T1000 (cell line): ENCODE measurements at places on chromosomes 1 and 21.

GRCh38 chr1:52476943-52477342 lies 72.5 kb downstream of the PRPF38A start:
- DNase-seq, result no peak

DNA sequence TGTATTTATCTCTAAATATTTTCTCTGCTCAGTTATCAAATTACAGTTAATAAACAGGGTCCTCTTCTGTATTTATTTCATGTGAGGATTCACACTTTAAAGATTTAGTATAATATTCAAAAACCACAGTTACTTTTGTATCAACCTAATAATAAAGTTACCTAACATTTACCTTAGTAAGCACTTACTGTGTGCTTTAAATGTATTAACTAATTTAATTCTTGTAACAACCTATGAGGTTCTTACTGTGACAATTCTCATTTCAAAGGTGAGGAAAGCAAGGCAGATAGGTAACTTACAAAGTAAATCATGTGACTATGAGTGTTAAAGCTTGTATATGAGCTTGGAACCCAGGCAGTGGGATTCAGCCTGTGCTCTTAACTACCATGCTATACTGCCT lies 30.2 kb downstream of the DNAH14 start:
- DNase-seq, result no peak

DNA sequence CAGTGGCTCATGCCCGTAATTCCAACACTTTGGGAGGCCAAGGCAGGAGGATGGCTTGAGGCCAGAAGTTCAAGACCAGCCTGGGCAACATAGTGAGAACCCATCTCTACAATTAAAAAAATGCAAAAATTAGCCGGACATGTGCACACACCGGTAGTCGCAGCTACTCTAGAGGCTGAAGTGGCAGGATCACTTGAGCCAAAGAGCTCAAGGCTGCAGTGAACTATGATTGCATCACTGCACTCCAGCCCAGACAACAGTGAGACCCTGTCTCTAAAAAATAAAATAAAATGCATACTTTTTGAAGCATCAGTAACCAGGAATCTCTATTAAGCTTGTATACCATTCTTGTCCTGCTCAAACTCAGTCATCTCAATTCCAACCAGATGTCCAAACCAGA lies 27.2 kb upstream of the EEIG2 start:
- no peak for DNase-seq

DNA sequence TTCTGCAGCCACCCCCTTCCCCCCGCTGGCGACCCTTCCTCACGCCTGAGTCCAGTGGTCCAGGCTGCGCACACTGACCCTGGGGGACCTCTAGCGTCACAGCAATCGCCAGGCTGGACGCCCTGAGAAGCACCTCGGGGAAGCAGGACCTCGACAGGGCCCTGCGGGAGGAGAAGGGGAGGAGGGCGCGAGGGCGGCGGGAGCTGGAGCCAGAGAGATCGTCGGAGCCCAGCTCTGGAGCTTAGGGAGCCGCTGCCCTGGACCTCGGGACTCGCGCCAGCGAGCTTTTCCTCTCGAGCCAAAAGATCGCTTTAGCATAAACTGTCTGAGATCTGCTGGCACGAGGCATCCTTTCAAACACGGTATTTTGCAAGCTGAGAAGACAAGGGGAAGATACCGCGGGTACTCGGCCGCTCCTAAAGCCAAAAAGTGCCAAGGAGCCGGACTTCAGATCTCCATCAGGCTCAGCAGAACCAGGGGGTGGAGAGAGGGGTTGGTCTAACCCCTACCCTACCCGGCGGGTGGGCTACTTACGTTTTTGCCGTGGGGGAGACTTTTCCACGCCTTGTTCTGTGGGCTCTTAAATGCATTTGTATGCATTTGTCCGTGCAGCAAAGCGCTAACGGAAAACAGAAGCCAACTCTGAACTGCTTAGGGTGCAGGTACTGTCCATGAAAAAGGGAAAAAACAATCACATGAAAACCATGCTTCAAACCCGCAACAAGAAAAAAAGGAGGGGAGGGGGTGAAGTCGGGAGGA lies 586 bp downstream of the COL24A1 start:
- DNase-seq, result no peak

DNA sequence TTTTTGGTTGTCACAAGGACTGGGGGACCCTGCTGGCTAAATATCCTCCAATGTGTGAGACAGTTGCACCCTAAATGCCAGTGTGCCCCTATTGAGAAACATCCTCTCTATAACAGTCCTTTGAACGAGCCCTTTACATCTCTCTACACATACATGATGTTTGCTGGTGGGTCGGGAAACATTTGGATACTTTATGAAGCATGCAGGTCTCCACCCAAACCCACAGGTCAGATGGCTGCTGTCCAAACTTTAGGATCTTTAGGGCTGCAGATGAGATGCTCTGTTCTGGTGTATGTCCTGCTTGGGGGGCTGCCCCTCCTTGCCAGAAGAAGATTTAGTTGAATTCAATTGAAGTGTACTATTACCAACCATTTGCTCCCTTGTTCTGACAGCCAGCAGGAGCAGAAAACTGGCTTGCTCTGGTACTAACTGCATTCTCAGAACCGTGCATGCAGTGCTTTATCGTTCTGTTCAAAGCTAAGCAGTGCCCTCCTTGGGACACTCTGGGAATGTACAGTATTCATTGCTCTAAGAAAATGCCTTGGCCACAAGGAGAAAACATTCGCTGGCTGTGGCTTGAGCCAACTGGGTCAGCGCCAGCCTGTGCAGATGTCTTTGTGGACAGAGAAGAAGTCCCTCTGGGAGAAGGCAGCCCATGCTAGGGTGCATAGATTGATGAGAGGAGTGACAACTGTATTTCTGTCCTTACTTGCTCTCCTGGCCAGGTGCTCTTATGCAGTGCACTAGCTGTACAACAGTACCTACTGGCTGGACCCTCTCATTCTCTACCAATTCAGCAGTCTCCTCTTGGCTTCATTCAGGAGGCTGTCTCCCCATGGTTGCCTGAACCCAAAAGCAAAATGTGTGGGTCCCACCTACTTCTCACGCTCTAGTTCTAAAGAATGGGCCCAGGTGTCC lies 61.4 kb upstream of the DIRAS3 start:
- peak; percentile 47 for DNase-seq

DNA sequence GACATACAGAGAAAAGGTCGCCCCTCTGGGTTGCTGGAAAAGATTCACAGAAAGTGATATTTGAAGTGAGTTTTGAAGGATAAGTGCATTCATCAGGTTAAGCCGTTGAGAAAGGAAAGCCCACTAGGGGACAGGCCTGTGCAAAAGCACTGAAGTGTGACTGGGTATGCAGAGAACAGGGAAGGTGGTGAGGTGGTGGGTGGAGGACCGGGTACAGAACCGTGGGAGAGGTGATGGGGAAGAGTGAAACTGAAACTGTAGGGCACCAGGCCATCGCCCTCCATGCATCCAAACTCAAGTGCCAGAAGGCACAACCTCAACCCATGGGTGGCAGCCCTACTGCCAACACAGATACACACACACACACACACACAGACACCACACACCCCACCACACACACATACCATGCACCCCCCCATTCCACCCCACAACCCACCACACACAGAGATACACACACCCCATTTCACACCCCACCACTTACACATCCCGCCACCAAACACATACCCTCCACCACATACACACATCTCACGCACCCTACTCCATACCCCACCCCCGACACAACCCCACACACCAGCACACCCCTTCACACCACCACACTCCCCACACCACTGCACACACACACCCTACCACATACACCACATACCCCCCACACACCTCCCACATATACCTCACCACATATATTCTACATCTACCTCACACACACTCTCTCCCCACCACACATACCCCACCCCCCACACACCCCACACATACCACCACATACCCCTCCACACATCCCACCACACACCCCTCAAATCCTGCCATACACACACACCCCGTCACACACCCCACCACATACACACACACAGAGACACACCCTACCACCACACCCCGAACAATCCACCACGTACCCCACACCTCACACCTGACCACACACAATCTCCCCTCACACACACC lies 59.0 kb downstream of the TSEN15 start:
- no peak for DNase-seq

- no peak for DNase-seq
Measured at GRCh38 chr1:43853161-43853921, 80.3 kb upstream of the ARTN start.

GRCh38 chr1:19361611-19362147 lies 49.6 kb downstream of the SLC66A1 start:
- DNase-seq, result no peak

GRCh38 chr1:154998818-154999570 lies 3.6 kb upstream of the ZBTB7B start:
- peak; percentile 14 for DNase-seq

DNA sequence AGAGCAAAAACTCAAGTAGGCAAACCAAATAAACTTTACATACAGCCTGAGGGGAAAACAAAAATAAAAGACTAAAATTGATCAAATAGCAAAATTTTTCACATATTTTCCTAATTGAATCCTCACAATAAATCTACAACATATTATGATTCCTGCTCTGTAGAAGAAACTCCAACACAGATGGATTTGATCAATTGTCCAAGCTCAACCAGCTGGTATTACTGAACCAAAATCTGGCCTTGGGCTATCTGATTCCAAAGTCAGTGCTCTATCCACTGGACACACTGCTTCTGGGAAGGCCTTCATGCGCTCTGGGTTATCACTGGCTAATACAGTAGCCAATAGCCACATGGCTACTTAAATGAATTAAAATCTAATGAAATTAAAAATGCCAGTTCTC lies 39.3 kb downstream of the PCNX2 start:
- no peak for DNase-seq

DNA sequence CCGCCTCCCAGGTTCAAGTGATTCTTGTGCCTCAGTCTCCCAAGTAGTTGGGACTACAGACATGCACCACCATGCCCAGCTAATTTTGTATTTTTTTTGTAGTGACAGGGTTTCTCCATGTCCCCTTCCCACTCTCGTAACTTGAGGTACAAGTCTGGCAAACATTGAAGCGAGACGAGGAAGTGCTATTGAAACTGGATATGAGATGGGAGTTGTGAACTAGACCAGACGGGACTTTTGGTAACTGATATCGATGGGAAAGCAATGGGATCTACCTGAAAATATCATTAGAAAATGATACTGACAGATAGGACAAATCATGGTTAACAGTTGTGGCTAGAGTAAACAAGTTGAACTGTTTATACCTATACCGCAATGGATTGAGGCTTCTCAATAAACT lies 95.2 kb upstream of the TRABD2B start:
- no peak for DNase-seq

GRCh38 chr1:25727088-25727487 lies 72.9 kb upstream of the SELENON start:
- no peak for DNase-seq
